ENCODE measurements at places on chromosomes 6 and 20.

DNA sequence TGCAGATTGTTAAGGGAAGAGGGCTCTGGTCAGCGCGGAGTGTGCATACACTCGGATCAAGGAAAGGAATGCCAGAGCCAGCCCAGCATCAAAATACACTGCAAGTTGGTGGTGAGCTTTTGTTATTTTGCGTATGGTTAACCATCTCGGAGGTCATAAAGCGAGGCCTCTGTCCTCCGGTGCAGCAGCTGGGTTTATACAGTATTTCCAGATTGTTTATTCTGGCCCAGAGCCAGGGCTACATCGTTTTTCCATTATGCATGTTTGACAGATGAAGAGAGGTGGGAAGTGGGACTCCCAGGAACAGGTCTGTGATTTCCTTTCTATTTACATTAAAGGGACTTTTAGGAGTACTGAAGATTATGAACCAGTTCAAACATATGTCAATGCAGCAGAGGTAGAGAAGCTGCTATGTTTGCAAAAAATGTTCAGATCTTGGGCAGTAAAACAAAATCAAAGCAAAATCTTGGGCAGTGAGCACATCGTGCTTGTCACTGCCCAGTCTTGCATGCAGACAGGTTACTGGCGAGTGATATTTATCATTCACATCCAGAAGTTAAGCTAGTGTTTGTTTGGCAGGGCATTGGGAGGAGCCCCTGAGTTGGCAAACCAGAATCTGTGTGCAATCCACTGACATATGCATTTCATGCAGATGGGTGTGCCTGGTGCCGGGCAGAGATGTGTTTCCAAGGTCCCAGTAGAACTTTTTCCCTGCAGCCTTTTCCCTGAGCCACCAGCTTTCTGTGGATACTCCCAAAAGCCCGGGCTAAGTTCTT, 256.3 kb upstream of the TAB2 start:
- DNase-seq: no peak

- DNase-seq: no peak
Measured at GRCh38 chr6:168746013-168746412, 305.0 kb downstream of the SMOC2 start.

GRCh38 chr6:48689498-48689897, 578.5 kb upstream of the PTCHD4 start:
- no peak for DNase-seq

DNA sequence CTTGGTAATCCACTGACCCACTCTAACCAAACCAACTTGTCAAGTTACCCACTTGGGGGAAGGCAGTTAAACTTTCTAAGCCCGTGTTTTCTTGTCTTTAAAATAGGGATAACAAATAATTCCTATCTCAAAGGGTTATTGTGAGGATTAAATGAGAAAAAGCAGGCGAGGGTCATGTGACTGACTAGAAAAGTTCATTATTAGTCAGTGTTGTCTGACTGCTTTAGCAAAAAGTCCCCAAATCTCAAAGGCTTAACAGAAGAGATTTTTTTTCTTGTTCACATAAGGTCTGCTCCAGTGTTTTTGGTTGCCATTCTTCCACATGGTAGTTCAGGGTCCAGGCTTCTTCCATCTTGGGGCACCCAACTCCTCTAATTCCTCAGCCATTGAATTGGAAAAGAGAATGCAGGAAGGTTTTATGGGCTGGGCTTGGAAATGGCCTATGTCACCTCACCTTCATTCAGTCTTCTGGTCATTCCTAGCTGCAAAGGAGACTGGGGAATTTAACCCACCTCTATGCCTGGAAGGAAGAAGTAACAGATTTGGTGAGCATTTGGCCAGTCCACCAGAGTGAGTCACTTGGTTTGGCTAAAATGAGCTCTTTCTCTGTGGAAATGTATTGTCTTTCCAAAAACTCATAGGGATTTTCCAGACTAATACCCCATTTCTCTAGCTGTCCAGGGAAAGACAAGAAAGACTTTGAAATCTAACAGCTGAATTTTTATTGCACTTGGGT, 77.0 kb downstream of the CAP2 start:
- DNase-seq: no peak

DNA sequence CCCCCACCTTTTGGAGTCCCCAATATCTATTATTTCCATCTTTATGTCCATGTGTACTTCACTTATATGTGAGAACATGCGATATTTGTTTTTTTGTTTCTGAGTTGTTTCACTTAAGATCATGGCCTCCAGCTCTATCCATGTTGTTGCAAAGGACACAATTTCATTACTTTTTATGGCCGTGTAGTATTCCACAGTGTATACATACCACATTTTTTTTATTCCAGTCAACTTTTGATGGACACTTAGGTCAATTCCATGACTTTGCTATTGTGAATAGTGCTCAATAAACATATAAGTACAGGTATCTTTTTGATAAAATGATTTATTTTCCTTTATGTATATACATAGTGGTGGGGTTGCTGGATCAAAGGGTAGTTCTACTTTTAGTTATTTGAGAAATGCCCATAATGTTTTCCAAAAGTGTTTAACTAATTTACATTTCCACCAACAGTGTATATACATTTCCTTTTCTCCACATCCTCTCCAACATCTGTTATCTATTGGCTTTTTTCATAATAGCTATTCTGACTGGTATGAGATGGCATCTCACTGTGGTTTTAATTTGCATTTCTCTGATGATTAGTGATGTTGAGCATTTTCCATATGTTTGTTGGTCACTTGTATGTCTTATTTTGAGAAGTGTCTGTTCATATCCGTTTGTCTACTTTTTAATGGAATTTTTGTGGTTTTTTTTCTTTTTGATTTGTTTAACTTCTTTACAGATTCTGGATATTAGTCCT, 34.0 kb upstream of the COL10A1 start:
- no peak for DNase-seq

- no peak for DNase-seq
Measured at GRCh38 chr6:35056952-35057351, 84.2 kb downstream of the TCP11 start.

- DNase-seq: no peak
Measured at GRCh38 chr20:42598581-42598980, 591.1 kb downstream of the PTPRT start.

DNA sequence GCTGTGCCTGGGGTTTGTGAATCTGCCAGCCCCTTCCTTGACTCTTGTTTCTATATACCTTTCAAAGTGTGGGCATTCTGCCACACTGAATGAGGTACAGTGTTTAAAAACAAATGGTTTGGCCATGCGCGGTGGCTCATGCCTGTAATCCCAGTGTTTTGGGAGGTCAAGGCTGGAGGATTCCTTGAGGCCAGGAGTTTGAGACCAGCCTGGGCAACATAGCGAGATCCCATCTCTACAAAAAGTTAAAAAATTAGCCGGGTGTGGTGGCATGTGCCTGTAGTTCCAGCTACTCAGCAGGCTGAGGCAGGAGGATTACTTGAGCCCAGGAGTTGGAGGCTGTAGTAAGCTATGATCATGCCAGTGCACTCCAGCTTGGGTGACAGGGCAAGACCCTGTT, 5.8 kb downstream of the FAM83D start:
- DNase-seq: no peak

DNA sequence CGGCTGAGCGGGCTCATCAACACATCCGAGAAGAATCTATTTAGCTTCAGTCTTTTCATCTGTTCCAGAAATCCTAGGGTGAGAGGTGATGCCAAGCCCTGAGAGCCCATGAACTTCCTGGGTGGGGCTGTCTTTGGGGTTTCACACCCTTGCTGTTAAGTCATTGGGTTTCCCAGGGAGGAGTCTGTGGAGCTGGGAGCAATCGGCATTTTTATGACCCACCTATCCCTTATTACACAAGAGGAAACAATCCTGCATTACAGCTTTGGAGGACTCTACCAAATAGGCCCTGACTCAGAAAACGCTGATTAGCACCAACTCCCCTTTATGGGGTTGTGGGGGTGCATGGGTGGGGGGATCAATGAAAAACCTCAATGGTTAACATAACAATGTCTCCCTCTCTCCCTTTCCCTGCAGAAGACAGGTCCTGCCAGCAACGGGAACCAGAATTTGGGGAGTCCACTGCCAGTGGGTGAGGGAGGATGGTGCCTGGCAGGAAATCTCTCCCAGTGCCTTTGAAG, 46.3 kb downstream of the EZR start:
- DNase-seq: no peak

- peak; percentile 62 for DNase-seq
Measured at GRCh38 chr6:7108196-7108963, 619 bp downstream of the RREB1 start.

DNA sequence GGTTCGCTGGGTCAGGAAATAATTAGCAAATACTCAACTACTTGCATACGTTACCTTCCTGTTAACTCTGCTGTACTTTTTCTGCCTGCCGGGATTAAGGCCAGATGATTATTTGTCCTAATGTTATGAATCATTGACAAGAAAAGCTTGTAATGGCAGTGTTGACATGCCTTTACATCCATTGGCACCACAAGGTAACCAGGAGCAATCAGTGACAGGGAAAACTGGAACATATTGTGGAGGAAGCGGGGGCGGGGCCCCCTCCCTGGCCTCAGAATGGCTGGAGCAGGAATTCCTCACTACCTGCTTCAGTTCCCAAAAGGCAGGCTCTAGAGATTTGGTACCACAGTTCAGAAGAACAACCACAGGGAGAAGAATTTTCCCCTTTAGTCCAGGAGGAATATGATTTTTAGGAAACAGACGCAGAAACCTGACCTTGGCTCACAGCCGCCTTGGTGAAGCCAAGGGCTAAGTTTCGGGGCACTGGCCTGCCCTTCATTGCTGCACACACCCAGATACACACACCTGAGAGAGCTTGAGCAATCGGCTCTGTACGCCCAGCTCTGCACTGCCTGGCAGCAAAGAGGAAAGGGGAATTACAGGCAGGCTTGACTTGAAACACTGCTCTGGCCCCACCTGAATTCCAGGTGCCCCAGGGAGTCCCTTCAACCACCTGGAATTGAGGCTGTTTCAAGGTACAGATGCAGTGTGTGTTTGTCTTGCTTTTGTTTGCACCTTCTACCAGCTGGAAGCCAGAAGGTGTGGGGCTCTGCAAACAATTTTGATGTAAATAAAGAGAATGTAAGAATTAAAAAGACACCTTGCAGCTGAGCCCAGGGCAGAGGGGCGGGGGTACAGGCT, 89.8 kb downstream of the MYB start:
- DNase-seq: no peak

- no peak for DNase-seq
Measured at GRCh38 chr6:85092226-85092625, 327.8 kb upstream of the TBX18 start.

DNA sequence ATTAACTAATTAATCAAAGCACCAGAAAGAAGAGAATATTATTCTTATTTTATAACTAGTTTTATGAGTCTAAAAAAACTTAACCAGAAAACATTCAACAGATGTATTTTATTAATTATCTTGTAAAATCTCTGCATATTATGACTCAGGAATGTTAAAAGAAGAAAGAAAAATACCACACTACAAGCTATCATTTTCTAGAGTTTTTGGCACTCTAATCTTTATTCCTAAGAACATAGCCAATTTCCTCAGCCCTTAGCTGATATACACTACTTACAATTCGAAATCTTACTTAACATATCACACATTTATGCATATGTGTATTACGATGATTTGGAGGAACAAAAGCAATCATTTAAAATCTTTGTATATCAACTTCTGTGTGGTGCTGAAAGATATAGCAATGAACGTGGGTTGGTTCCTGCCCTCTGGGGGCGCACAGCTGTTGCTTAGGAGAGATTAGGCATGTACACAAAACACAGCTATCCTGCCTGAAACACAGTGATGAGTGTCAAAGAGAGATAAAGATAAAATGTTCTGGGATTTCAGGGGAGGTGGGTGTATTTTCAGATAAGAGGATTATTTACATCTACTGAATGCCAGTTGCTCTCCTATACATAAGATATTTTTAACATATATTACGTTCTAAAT, 404.5 kb downstream of the SYNE1 start:
- DNase-seq: peak; percentile 12

- peak; percentile 80 for DNase-seq
Measured at GRCh38 chr6:85015396-85015990, 251.1 kb upstream of the TBX18 start.

DNA sequence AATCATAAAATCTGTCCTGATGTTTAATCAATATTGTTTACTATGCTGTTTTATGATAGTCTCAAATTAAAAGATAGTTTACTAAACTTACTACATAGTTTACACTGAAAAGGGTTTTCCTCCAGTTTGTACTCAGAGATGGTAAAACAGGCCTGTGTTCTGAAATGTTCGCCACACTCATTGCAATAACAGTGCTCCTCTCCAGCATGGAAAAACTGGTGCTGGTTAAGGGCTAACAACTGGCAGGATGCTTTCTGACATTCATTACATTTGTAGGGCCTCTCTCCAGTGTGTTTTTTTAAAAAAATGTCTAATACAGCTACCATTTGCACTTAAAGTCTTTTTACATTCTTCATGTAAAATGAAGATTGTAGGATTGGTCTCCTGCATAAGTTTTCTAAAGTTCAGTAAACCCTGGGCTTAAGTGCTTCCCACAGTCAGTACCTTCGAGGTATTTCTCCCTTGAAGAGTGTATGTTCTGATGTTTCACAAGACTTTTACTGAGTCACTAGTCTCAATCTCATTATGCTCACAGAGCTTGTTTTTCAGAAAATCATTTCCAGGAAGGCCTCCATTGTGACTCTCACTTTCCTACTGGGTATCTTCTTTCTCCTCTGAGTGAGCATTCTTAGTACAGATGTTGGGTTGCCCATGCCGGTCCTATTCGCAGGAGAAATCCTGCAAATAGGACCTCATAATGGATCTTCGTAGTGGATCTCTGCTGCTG, 8.7 kb upstream of the ZSCAN12 start:
- no peak for DNase-seq

DNA sequence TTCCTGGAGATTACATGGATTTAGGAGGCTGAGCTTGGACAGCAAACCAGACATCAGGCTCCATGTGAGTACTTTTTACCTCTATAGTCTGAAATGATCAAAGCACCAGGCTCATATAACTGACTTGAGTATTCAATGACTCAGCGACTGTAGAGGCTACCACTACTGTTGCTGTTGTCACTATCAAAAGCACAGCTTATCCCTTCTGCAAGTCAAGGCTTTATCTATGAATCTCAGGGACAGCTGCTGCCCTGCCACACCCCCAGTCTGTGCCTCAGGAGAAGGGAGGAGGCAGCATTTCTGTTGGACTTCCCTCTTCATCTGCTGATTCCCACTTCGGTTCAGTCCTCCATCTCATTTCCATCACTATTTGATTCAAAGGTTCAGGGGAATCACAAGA, 80.5 kb upstream of the CNR1 start:
- no peak for DNase-seq

- no peak for DNase-seq
Measured at GRCh38 chr6:44494011-44494501, 106.5 kb downstream of the CDC5L start.

All from endothelial cell (in vitro differentiated cells).